ENCODE measurements at places on chromosomes 1 and 21.

DNA sequence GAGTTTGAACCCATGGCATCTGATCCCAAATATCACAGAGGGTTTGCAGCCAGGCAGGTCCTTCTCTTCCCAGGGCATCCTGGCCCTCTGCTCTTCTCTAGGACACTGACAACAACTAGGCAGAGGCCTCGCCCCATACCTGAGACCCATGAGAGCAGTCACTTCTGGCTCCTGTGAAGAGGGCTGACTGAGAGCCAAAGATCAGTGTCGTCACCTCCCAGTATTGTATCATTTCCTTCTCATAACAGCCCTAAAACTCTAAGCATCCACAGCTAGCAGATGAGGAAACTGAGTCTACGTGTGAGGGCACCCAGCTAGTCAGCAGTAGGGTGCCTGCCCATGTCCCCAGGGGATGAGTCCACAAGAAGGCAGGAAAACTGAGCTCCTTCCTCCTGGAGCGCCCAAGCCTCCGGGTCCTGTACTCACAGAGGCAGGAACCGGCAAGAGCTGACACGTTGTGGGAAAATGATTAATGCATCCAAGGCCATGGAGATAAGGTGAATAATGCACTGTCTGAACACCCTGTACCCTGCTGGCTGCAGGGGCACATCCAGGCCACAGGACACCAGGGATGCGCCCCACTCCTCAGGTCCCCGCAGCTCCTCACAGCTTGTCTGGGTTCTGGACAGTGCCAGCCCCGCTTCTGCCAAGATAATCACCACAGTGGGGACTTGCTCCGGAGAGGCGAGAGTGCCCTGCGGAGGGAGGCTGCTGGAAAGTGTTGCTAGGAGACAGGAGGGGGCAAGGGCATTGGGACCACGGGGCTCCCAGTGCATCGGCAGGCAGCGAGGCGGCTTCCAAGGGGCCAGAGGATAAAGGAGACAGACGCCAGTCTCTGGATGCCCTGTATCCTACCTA is 340.0 kb downstream of the NPHP4 start:
- DNase-seq, result no peak

DNA sequence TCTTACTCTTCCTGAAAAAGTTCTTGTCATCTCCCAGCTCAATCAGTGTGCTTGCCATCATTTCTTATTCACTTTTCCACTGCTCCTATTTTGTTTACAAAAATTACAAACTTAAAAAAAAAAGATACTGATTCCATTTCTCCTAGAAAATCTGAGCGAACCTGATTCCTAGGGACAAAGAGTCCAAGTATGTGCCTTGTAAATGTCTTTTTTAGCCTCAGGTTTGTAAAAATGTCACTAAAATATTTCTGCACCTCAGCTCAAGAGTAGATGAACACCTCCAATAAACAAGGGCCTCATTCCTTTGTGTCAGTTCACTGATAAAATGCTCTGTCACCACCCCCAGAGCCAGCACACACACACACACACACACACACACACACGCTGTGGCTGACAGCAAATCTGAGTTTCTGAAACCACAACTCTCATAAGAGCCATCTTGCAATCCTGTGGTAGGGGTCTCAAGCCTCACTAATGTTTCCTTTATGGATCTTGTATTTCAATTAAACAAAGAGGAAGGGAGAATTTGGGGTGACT is 299.2 kb downstream of the PBX1 start:
- no peak for DNase-seq

DNA sequence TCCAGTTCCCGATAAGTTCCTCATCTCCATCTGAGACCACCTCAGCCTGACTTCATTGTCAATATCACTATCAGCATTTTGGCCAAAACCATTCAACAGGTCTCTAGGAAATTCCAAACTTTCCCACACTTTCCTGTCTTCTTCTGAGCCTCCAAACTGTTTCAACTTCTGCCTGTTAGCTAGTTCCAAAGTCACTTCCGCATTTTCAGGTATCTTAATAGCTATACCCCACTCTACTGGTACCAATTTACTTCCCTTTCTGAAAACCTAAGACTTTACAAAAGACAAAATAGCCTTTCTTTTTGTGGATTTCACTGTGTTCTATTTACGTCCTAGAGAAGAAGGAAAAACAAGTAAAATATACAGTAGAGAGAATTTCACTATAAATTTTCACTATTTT is 147.0 kb upstream of the FMN2 start:
- DNase-seq, result no peak

DNA sequence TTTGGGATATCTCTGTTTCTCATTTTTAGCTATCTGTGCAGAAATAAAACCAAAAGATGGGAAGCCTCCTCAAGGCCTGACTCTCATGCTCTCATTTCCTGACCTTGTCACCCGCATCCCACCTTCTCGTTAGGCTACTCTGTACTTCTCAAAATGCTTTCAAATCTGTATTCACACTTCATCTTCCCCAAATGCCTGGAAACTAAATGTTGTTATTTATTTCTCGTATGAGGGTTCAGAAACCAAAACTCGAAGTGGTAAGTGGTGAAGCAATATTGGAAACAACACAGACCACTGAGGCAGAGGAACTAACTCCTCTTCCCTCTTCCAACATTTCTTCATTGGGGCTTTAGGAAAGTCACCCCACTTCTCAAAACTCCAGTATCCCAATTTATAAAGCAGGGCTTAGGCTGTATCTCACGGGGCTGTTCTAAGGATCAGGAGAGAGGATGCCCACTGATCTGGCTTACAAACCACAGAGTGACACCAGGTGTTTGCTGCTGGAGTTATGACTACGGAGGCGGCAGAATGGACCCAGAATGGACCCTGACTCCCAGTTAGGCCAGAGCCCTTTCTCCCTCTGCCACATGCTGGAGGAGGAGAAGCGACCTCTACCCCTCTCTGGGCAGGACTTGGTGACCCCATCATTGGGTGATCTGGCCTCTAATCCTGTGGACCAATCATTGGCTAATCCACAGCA is 3.5 kb downstream of the SLAMF7 start:
- no peak for DNase-seq

DNA sequence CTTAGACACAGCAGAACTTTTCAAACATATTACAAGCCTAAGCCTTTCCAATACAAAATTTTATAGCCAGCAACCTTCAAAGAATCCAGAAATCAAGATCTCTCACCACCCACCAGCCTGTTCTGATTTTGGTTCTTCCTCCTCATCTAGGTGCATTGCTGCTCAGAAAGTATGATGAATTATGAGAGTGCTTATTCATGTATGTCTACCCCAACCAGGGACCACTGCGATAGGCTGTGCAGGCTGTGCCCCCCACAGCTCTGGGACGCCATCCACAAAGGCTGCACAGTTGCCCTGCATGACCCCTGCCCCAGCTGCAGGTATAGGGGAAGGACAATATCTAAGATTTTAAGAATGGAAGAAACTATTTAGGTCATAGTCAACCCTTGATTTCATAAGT is 55.4 kb downstream of the WDR64 start:
- DNase-seq, result no peak

DNA sequence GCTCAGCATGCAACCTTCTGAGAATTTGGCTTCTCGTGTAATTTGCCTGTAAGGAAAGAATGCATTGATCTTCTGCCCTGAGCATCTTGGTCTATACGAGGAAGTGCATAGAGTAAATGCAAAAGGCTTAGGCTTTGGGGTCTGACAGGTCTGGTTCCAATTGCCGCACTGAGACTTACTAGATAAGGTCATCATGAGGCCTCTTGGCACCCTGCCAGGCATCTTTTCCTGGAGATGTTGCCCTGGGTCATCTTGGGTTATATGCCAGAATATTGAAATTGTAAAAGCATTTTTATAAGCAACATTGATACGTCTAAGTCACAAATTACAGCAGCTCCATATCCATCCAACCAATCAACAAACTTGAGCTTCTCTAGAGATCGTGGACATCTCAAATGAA is 108.8 kb upstream of the WARS2 start:
- no peak for DNase-seq

GRCh38 chr21:16040601-16041000 is 310.8 kb downstream of the USP25 start:
- DNase-seq, result no peak

GRCh38 chr1:183029591-183030000 is 6.4 kb downstream of the LAMC1 start:
- peak; percentile 39 for DNase-seq

- no peak for DNase-seq
Measured at GRCh38 chr1:219413536-219413935, 199.4 kb downstream of the ZC3H11B start.

DNA sequence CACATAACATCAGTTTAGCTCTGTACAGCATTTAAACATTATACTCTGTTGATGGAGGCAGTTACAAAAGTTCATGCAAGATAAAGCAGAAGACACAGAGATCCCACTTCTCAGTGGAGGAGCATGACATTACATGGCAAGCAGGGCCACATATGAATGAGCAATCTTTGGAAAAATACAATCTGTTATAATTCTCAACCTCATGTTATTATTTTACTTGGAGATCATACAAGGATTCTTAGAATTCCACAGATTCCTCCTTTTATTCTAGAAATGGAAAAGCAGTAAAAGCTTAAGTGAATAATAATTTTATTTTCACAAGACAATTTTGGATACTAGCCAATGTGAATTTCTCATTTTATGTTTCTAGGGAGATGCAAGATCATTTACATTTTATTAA is 66.6 kb downstream of the IFI44 start:
- DNase-seq, result no peak

DNA sequence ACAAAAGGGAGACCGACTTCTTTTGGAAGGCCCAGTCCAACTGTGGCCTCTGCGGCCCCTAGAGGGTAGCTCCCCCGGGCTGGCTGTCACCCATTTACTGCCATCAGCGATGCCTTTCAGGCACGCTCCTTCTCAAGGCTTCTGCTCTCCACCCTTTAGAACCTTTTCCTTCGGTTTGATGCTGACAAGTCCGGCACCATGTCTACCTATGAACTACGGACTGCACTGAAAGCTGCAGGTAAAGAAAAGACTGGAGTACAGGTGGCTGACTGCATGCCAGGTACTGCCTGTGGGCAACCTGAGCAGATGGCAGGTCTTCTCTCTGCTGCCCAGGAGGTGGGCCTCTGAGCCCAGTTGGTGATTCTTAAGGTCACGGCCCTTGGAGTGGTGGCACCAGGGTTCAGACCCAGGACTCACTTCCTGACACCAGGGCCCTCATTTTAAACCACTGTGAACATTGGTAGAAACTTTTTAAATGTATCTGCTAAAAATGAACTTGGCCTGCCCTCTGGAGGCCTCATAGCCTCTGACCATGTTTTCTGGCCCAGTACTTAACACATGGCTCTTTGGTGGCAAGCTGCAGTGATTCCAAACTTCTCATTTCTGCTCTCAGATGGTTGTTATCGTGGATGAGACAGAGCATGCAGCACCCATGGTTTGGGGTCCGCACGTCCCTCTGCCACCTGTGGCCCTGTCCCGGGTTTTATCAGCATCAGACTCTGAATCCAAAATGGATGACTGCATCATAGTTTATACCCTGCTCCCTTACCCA is 45.7 kb downstream of the CAPN9 start:
- peak; percentile 15 for DNase-seq

DNA sequence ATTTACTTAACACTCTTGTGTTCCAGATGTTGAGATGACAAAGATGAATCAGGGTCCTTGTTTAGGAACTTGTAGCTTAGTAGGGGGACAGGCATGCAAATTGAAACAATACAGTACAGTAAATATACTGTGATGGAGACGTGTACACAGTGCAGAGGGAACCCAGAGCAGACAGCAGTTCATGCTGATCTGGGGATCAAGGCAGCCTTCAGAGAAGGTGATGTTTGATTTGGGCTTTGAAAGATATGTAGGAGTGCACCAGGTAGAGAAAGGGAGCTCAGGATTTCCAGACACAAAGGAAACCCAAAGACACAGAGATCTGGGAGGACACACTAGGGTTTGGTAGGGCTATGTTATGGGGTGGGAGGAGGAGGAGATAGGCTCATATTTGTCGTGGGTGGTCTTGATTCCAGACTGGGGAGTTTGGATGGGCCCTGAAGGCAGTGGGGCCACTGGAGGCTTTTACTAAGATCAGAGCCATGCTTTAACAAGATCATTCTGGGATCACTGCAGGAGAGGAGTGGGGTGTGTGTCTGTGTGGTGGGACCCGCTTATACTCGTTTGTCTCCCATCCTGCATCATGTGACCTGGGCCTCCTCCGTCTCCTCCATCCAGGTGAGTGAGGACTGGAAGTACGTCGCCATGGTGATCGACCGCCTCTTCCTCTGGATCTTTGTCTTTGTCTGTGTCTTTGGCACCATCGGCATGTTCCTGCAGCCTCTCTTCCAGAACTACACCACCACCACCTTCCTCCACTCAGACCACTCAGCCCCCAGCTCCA is 7.8 kb downstream of the CHRNB2 start:
- no peak for DNase-seq

DNA sequence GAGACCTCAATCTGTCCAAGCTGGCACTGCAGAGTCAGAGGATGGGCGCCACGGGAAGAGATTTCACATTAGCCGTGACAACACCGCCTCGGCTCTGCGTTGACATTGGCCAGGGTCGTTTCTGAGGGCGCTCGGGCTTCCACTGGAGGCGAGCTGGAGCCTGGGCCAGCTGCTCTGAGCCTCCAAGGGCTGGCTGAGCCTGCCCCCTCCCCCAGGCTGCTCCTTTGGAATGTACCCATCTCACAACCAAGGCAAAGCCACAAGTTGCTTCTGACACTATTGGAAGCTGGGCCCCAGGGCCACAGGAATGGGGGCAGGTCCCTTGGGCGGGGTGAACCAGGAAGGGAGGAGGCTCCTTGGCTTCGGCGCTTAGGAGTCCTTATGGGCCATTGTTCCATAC is 12.7 kb downstream of the GPR3 start:
- no peak for DNase-seq

GRCh38 chr1:51420867-51421627 is 90.7 kb upstream of the TTC39A start:
- no peak for DNase-seq

- no peak for DNase-seq
Measured at GRCh38 chr1:98066911-98067310, 146.1 kb upstream of the DPYD start.

- DNase-seq, result no peak
Measured at GRCh38 chr1:245118066-245118465, 36.7 kb upstream of the KIF26B start.

DNA sequence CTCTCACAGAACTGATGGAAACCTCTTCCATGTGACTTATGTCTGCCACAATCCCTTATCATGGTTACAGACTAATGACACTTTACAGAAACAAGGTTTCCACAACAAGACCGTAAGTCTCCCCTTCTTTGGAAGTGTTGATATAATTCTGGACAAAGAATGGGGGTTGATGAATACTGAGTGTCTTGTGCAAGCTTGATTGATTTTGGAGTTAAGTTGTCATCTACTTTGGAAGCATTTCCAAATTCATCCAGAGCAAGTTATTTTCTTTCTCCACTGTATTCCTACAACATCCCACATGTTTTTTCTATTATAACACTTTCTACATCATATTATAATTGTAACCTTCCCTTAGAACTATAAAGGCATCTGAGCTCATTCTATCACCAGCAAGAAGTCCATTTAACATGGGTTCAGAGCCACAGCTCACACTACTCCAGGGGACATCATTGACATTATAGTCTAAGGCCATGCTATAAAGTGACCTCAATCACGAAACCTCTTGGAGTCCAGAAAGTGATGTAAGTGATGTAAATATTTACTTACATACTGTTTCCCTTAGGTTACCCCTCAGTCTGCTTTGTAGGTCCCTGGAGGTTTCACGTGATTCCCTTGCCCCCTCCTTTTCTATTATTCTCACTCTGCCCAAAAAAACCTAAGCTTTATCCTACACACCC is 125.7 kb upstream of the PBX1 start:
- no peak for DNase-seq

GRCh38 chr1:173405834-173406233 is 71.3 kb upstream of the PRDX6 start:
- DNase-seq, result no peak

- DNase-seq, result no peak
Measured at GRCh38 chr1:64087768-64088167, 115.7 kb upstream of the UBE2U start.

GRCh38 chr1:21216835-21217811 is 40.4 kb upstream of the EIF4G3 start:
- peak; percentile 59 for DNase-seq

All from lung microvascular endothelial cell (primary cell).